ENCODE measurements at places on chromosomes 1 and 21. TPM values are rescaled to one million over a fixed set of nuclear protein-coding genes. Genes with fewer than 3 reads are reported as not detected.

The RNU5D-1 gene
- not detected for total RNA-seq

The FAM72A gene
- total RNA-seq, result 16.6 TPM

The HECTD3 gene
- 23.2 TPM for total RNA-seq

The ANGPTL1 gene
- total RNA-seq, result not detected

GRCh38 chr1:28172713-28173150, 3.8 kb downstream of the PTAFR start:
- ATAC-seq, result peak; percentile 58

DNA sequence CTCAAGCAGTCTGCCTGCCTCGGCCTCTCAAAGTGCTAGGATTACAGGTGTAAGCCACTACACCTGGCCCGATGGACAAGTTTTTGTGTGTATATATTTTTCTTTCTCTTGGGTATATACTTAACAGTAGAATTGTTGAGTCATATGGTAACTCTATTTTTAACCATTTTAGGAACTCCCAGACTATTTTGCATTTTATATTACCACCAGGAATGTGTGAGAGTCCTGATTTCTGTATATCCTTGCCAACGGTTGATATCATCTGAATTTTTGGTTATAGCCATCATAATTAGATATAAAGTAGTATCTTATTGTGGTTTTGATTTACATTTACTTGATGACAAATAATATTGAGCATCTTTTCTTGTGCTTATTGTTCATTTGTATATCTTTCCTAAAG, 20.7 kb downstream of the FNBP1L start:
- ATAC-seq, result no peak

DNA sequence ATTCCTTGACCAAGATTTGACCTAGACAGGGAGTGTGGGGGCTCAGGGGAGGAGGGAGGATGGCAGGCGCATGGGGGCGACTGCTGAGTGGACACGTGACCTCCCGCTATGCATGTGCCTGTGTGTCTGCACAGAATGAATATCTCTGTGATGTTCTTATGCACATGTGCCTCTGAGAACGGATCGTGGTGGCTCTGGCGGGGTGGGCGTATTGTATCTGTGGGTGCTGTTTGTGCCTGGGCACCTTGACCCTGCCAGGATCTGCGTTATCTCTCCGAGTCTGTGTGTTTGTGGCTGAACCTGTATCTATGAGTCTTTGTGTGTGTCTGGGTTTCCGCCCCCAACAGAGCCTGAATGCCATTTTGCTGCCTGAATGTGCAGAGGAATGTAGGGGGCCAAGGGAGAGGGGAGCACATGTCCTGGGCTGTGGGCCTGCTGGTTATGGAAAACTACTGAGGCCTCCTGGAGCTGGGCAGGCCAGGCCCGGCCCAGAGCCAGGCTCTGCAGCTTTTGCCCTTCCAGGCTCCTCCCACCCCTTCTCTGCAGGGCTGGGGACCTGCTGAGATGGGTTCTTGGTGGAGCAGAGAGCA, 102.5 kb downstream of the EBNA1BP2 start:
- no peak for ATAC-seq

GRCh38 chr1:116878804-116879477, 30.8 kb upstream of the PTGFRN start:
- ATAC-seq, result peak; percentile 52

DNA sequence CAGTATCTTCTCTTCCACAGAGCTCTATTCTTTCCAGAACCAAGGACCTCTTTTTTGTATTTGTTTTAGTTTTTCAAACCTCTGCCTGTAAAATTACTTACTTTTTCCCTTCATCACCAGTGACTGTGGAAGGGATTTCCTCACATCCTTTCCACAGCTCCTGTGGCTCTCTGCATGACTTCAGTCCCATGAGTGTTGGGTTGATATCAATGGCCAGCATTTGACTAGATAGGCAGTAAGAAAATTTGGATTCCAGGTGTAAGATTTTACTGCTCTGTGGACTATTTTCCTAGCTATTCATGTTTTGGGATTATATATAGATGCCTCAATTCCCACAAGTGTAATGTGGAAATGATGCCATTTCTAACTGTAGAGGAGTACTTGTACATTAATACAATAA, 171.5 kb upstream of the PTBP2 start:
- no peak for ATAC-seq

All from activated T-helper 17 cell treated with anti-CD3 and anti-CD28 coated beads, Interleukin-2, amount 50 U/mL, for 72 hours (primary cell).